Suprapubic skin (tissue), 4 donors: ENCODE measurements at places on chromosomes 12 and 14.

- DNase-seq: no peak
These were observed 17.7 kb downstream of the DPF3 start for GRCh38 chr14:72876005-72876709.

- DNase-seq: no peak
These were observed 29.4 kb downstream of the PLEKHA5 start for GRCh38 chr12:19158923-19159322.

DNA sequence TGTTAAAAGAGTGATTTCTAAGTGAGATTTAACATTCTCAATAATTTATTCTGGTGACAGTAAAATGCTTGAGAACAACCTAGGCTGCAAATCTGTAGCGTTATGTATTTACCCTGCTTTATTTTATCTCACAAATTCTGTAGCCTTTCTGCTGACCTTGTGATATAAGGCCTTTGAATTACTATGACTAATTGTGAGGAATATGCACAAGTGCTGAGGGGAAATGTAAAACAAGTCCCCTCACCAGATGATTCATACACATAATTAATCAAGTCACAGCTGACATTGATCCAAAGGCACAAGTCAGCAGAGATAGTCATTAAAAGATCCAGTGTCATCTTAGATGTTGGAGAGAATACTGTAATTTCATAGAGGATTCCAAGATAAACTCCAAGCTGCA, 992.7 kb upstream of the USP15 start:
- DNase-seq: no peak

DNA sequence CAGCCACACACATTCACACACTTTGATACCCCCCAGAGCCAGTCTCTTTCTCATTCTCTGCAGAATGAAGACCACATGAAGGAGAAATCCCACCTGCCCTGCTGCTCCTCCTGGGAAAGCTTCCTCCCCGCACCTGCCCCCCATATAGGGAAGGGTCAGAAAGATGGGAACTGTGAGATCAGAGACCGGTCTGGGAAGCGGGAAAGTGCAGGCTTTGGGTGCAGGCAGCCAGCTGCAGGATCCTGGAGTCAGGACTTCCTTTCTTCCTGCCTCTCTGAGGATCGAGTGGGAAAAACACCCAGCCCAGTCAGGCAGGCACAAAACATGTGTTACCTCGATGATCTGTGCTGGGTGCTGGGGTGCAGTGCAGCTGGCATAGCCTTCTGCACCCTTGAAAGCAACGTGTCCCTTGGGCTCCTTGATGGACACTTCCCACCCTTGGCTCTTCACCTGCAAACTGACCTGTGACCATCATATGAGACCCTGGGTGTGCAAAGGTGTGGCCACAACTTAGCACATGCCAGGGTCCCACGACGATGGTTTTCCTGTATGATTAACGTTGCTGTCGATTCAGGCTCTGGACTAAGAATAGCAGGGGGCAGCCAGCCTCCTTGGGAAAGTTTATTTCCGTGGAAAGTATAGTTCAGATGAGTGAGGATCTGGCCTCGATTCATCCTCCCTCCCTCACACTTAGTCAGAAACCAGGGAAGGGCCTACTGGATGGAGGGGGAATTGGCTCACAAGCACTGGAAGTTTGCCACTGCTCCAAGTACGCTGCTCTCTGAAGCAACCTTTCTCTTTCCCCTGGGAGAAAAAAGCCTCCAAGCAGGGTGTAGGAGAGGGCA, 105.4 kb upstream of the MED13L start:
- no peak for DNase-seq

GRCh38 chr12:93387780-93388179, 10.1 kb downstream of the NUDT4 start:
- DNase-seq: no peak

- DNase-seq: no peak
These were observed 11.5 kb upstream of the EID3 start for GRCh38 chr12:104291867-104292524.

DNA sequence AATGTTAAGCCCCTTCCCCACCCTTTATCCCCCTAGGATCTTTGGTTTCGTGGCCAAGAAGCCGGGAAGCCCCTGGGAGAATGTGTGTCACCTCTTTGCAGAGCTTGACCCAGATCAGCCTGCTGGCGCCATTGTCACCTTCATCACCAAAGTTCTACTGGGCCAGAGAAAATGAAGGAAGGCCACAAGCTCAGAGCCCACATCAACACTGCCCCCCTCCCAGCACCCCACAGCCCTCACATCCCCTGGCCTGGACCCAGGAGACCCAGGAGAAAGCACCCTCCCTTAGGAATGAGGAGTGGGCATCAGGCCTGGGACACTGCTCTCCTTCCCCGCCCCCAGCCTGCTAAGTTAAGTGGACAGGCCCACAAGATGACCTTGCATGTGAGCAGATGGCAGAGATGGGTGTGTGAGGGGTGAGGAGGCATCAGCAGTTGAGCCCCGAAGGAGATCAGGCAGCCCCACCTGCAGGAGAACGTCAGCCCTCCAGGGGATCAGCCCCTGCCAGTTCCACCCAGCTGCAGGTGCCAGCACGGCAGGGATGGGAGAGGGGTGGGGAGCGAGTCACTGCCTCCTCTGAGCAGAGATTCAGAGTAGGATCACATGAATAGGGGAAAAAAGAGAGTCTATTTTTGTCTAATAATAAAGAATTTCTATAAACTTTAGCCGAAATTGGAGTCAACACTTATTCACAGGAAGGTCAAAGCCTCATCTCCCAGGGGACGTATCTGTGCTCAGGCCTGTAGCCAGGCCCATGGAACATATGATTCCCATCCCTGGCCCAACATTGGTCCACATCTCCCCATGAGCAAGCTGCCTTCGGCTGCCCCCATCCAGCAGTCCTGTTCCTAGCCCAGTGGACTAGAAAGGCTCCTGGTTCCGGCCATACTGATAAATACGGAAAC, 14.1 kb downstream of the TNS2 start:
- no peak for DNase-seq

- no peak for DNase-seq
These were observed 987 bp downstream of the CCER1 start for GRCh38 chr12:90953956-90954421.

- no peak for DNase-seq
These were observed 235.2 kb downstream of the SLC41A2 start for GRCh38 chr12:104722601-104723534.

GRCh38 chr12:3931776-3932175, 58.6 kb upstream of the PARP11 start:
- DNase-seq: no peak

DNA sequence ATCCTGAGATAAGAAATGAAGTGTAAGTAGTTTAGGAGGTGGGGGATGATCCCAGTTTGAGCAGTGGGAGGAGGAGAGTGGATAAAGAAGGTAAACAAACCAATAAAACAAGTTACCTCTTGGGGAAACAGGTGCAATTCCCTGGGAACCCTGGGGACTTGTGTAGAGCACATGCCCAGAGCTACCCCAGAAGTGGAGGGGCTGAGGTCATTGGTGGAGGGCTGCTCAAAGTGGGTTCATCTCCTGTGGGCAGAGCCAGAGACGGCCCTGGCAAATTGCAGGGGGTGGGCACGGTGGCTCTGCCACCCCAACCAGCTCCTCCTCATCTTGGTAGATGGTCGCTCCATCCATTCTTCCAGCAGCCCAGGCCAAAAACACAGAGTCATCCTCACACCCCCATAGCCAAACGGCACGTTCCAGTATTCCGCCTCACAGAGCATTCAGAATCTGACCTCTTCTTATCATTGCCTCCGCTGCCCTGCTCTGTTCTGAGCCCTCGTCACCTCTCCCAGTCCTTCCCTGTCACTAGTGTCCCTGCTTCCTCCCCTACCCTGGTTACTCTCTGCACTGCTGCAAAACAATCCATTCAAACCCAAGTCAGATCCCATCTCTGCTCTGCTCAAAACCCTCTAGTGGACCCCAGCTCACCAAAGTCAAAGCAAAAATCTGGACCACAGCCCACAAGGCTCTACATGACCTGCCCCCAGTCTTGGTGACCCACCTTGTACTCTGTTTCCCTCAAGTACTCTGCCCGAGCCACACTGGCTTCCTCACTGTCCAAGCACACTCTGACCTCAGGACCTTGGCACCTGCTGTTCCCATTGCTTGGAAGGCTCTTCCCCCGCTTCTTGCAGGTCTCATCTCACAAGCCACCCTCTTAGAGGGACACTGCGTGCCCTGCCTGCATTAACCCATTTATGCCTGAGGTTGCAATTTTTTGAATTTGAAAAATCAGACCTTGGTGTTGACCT, 5.5 kb downstream of the CYP46A1 start:
- DNase-seq: peak; percentile 52

GRCh38 chr12:92051441-92051840, 94.2 kb downstream of the BTG1 start:
- no peak for DNase-seq

DNA sequence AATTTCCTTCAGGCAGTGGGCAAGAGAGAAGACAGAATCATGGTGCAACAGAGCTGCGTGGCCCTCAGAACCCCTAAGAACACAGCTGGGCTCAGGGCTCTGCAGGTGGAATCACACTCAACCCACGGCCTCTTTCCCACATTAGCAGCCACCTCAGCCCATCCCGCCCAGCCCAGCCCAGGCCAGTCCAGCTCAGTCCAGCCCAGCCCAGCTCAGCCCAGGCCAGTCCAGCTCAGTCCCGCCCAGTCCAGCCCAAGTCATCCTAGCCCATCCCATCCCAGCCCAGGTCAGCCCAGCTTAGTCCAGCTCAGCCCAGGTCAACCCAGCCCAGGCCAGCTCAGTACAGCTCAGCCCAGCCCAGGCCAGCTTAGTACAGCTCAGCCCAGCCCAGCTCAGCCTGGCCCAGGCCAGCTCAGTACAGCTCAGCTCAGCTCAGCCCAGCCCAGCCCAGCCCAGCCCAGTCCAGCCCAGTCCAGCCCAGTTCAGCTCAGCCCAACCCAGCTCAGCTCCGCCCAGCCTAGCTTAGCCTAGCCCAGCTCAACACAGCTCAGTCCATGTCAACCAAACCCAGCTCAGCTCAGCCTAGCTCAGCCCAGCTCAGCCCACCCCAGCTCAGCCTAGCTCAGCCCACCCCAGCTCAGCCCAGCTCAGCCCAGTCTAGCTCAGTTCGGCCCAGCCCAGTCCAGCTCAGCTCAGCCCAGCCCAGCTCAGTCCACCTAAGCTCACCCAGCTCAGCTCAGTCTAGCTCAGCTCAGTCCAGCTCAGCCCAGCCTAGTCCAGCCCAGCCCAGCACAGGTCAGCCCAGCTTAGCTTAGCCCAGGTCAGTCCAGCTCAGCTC, 183.1 kb downstream of the TMEM121 start:
- no peak for DNase-seq

DNA sequence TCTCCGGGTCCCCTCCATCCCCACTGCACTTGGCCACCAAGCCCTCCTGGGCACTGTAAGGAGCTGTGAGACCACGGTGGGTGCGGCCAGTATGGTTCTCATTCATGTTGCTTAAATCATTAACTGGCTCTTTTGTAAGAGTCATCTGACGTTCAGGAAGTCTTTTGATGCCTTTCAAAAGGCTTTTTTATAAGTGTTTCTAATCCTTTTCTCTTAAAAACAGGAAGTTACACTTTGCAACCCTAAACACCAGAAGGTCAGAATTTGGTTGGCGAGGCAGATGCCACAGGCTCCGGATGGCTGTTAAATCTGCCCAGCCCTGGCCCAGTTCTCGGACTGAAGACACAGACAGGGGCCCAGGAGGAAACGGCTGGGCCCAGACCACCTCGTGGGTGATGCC, 26.1 kb upstream of the DIO3 start:
- no peak for DNase-seq

DNA sequence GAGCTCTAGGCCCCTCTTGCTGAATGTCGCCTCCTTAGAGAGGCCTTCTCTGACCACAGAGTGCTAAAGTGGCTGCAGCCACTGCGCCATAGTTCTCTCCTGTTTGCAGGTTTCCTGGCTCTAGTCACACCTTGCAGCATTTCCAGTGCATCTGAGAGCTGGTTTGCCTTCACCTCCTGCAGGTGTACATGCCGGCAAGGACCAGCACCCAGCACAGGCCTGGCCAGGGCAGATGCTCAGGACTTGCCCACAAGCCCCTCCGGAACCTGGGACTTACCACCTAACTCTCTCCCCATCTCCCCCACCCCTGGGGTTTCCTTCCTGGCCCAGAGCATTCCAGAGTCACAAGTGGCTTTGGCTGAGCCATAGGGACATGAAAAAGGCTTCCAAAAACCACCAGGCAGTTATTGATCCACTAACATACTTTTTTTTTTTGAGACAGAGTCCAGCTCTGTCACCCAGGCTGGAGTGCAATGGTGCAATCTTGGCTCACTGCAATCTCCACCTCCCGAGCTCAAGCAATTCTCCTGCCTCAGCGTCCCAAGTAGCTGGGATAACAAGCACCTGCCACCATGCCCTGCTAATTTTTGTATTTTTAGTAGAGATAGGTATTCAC, 9.1 kb downstream of the ITPK1 start:
- no peak for DNase-seq

DNA sequence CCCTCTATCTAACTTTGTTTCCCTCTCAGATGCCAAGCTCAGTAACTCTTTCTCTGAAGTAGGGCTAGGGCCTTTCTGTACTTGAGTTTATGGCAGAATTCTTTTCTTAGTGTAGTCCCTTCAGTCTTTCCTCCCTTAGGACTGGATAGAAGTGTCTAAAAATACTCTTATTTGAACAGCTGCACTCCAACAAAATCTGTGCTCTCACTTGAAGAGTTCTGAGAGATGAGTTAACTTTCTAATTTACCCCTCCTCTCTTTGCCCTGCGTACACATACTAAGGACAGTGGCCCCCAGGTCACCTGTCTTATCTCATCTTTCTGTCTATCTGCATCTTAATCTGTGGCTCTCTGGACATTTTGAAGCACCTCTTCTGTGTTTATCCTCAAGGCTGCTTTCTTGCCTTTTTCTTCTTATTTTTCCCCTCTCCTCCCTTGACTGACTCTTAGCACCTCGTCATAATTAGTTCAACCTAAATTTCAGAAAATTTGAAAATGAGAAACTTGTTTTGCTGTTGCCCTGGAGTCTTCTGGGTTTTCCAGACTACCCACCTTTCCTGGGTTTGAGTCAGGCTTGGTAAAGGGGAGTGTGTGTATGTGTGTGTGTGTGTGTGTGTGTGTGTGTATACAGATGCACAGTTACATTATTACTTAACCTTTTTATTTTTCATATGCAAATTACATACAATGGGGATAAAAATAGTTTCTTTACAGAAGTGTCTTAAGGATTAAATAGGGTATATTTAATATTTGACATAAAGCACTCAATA, 23.9 kb downstream of the NCKAP1L start:
- DNase-seq: no peak

GRCh38 chr12:95214466-95214865, 2.8 kb downstream of the FGD6 start:
- no peak for DNase-seq

DNA sequence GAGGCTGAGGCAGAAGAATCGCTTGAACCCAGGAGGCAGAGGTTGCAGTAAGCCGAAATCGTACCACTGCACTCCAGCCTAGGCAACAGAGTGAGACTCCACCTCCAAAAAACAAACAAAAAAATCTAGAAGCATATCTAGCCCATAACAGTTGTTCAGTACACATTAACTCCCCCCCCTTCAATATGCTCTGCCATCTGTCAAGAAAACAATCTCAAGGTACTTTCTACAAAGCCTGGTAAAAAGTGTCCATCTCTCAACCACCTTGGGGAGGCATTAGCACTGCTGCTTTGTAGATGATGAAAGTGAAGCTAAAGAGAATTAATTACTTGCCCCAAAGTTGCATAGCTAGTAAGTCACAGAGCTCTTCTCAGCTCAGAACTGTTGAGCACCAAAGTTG, 24.9 kb downstream of the LGALS3 start:
- DNase-seq: no peak

GRCh38 chr14:104794099-104794498, 1.4 kb downstream of the AKT1 start:
- DNase-seq: no peak

GRCh38 chr12:53093777-53094393, 3.6 kb upstream of the IGFBP6 start:
- DNase-seq: no peak

- DNase-seq: no peak
These were observed 69.8 kb downstream of the PLEKHA5 start for GRCh38 chr12:19199332-19199731.
